ENCODE measurements at places on chromosomes 13 and 19.
A peak's percentile ranks its signal among the peaks of the same experiment; 100 is the strongest.

GRCh38 chr13:50942630-50943311 lies 33.2 kb downstream of the RNASEH2B start:
- no peak for DNase-seq

GRCh38 chr13:65943024-65943423 lies 1287.1 kb downstream of the PCDH9 start:
- no peak for DNase-seq

- DNase-seq = peak; percentile 17
Measured at GRCh38 chr13:32639502-32640105, 53.4 kb downstream of the PDS5B start.

DNA sequence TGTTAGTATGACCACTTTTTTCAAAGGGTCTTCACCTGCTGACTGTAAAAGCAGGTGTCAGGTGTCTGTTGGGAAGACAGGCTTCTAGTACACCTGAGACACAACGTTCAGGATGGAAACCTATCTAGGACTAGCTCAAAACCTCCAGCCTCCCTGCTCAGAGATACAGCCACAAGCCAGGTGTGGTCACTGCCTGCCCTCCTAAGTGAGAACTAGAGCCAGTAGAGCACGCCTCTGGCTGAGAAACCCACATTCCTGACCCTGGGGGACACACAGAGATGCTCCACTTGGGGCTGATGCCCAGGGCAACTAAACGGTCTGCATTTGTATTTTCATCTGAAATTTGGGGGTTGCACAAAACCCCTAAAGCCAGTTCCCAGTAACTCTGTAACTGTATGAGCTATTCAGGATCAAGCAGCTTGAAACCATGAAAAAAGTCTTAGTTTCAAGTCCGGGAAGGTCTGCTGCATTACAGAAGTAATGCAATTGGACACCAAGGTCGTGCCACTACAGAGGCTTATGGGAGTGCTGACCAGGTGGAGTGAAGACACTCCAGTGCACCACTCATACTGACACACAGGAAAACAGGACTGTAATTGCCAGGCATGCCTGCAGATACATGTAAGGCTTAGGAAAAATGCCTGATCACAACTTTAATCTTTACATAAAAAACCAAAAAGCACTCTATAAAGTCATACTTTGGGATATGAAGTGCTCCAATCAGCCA lies 27.8 kb downstream of the ANKRD10 start:
- no peak for DNase-seq

DNA sequence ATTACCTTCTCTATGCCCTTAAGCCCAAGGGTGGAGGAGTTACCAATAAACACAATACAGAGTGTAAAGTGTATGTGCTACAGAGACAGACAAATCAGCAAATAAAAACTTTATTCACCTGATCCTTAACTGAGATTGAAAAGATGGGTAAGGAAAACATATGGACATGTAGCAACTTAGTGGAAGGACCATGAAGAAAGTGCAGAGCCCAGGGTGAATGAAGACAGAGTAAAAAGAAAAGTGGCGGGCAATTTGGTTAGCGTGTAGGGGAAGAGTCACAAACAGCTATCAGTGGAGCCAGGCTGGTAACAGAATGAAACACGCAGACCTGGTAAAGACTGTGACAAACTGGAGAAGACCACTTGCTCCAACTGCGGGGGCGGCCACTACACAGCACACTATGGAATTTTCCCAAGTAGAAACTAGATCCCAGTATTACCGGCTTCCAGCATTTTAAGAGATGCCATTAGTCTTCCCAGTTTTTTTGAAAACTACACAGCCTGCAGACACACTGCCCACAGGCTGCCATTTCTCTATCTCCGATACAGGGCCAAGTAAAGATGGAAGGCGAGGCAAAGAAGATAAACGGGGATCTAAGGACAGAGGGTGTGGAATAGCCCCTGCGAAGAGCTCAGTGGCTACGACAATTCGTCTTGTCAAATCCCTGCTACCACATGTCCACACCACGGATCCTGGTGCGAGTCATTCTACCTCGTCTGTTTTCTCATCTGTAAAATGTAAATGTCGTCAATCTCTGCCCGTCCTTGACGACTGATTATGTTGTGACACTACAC lies 1.2 kb downstream of the UQCRFS1 start:
- DNase-seq = no peak

DNA sequence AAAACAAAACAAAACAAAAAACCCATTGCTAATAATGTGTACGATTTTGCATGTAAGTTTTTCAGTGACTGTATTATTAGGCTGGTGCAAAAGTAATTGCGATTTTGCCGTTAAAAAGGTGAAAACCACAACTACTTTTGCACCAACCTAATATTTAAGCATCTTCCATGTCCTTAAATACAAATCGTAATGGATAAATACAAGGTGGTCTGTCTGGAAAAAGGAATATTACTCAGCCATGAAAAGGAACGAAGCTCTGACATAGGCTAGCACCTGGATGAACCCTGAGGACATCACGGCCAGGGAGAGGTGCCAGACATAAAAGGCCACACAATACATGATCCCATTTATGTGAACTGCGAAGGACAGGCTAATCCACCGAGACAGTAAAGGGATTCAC lies 33.2 kb downstream of the GADD45B start:
- DNase-seq = no peak

- DNase-seq = peak; percentile 19
Measured at GRCh38 chr19:34145741-34146202, 26.5 kb upstream of the LSM14A start.

- DNase-seq = no peak
Measured at GRCh38 chr13:86862137-86862536, 809.0 kb upstream of the SLITRK5 start.

DNA sequence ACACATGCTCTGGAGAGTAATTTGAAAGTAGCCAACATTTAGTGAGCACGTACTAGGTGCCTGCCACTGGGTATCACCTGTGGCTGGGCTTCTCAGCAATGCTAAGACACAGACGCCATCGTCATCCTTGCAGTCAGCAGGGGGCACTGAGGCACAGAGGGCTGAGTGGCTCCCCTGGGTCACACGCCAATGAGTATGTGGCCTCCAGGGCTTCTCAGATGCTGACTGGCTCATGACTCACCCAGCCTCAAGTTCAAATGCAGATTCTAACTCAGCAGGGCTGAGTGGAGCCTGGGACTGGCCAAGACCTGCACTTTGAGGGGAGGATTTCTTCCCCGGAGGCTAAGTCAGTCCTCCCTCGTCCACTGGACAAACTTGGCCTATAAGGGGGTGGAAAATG lies 115.1 kb upstream of the CACNA1A start:
- peak; percentile 8 for DNase-seq

- no peak for DNase-seq
Measured at GRCh38 chr13:109233293-109233692, 553.1 kb downstream of the IRS2 start.

All from activated T-helper 1 cell treated with anti-CD3 and anti-CD28 coated beads, Interleukin-2, amount 50 U/mL, for 16 hours (primary cell).